ENCODE measurements at places on chromosomes 1 and 21.

GRCh38 chr1:110089561-110090275 is 19.2 kb upstream of the ALX3 start:
- no peak for DNase-seq

- no peak for DNase-seq
These were observed 26.8 kb downstream of the TRPM2 start for GRCh38 chr21:44379991-44380865.

DNA sequence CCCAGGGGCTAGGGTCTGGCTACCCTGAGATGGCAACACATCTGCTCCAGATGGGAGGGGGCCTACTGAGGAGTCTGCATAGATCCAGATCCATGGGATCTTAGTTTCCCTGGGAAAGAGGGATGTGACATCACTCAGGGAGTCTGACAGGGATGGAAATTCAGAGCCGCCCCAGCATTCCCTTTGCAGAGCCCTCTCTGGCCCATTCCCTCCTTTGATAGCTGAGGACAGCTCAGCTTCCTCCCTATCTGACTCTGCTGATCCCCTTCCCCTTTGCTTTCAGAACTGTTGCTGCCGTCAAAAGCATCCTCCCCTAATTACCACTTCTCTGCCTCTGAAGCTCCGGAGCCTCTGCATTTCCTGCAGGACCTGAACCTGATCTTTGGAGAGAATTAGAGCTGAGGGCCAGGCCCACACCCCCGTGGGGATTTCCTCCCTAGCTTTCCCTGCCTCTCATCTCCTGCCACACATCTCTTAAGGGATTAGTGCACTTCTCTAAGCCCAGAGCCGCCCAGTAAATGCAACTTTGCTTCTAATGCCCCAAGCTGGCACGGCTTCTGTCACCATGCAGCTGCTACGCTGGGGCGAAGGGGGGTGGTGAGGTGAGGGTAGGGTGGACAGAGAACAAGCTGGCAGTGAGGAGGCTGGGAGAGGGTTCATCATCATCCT is 9.5 kb upstream of the ASCL5 start:
- DNase-seq = no peak

- DNase-seq = peak; percentile 21
These were observed 872 bp downstream of the GPBP1L1 start for GRCh38 chr1:45685308-45686014.

DNA sequence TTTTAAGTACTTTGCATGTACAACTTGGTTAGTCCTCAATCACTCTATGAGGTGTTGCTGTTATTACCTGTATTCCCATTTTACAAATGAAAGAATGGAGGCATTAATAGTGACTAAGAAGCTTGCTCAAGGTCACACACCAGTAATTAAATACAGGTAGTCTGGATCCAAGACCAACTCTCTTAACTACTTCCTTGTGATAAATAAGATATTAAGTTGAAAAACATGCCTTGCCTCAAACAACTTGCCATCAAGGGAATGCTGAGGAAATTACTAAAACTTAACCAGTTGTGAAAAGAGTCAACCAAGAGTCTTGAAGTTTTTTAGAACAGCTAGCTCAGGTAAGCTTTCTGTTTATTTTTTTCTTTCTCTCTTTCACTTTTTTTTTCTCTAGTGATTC is 21.0 kb upstream of the LAMC1 start:
- DNase-seq = no peak

DNA sequence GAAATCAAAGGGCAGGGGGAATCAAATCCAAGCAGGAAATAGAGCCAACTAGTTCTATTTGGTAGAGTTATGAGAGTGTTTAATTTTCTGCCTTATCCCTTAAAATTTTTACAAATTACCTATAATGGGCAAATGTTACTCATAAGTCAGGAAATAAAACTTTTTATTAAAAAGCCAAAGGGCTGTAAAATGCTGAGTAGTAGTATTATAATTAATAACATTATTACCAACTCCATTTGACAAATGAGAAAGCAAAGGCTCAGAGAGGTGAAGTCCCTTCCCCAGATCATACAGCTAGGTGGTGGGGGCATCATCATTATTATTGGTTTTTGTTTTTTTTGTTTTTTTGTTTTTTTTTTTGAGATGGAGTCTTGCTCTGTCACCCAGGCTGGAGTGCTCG is 3.4 kb downstream of the SELENON start:
- DNase-seq = no peak

DNA sequence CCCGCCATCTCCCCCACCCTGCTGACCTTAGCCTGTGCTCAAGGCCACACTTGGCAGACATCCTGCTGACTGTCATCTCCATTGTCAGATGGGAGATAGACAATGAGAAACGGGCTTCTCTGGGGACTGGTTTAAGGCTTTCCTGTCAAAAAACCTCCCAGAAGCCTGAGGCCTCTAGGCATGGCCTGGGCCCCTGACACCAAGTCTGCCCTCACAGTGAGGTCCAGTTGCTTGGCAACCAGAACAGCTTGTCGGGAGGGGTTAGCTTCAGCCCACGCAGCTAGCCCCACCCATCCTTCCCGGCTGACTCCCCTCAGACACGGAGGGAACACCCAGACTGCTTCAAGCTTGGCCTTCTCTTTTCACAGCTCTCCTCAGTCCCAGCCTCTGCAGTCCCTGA is 11.0 kb downstream of the PLEKHA6 start:
- DNase-seq = peak; percentile 34

GRCh38 chr1:64877151-64877550 is 89.2 kb downstream of the JAK1 start:
- DNase-seq = no peak

DNA sequence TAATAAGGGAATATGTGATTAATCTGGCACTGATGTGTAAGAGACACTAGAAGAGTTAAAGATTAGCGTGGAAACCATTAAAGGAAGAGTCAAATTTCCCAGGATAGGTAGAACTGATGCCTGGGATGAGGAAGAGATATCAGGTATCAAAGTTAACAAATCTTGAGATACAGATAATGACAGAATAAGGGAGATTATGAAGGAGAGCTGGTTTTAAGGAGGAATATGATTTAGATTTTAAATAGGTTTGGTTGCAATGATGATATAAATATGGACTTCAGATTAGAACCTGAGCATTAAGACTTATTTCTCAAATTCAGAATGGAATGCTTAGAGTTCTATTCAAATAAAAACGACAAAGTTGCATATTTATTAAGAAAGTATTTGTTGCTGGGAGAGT is 26.2 kb downstream of the MAGI3 start:
- no peak for DNase-seq

DNA sequence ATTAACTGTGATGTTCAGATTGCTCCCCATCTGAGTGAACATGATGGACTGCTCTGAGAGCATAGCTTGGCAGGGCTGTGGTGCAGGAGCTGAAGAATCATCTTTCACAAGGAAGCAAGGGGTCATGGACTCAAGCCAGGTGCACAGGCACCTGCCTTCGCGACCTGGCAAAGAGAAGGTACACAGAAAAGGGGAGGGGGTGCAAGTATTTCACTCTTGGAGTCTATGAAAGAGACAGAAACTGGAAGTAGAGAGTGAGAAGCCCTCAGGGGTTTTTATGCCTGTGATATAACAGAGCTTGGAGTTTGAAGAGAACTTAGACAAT is 232.6 kb upstream of the PLXNA2 start:
- no peak for DNase-seq

DNA sequence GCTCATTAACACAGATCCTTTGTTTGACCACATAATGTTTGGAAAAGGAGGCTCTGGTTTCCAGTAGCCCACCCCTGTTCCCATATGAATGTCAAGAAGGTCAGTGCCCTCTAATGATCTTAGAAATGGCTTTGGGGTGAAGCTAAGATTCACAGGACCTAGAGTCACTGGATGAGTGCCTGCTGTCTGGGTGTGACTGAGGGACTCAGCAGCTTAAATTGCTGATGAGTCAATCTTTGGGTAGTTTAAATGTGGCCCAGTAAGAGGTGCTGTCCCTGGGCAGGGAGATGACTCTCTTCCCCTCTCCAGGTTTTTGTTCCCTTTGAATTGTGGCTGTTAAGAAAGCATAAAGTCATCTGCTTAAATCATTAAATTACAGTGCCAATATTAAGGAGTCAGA is 50.6 kb downstream of the L1TD1 start:
- no peak for DNase-seq

GRCh38 chr1:228799924-228800323 is 64.6 kb downstream of the RHOU start:
- DNase-seq = no peak

GRCh38 chr1:235025422-235025984 is 103.1 kb downstream of the TOMM20 start:
- no peak for DNase-seq

DNA sequence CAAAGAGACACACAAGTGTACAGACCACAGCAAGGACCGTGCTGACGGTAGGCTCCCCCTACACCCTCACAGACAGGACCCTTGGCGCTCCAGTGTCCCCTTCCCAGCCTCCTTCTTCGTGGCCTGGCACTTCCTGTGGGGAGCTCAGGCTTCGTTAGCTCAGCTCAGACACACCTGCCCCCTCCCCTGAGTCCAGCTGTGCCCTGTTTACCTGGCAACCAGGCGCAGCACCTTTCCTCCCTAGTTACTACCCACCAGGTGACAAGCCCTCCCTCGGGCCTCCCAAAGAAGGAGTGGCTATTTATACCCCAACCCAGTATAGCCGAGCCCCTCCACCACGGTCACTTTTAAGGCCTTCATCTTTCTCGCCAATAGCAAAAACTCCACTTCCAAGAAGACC is 4.7 kb downstream of the CELF3 start:
- DNase-seq = no peak

DNA sequence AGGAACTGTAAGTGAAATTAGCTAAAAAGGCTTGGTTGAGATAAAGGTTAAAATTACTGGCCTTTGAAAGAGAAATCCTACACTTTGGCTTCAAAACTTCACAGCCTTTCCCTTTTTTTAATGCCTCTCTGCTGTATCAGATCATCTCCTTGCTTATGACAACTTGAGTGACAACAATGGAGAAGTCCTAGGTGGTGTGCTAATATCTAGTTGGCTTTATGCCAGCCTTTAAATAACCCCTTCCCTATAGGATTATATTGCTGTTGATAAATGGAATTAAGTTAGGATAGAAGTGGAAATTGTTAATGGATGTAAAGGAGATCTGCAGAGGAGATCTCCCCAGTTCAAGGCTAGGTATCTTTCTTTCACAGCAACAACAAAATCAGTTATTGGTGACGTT is 130.2 kb upstream of the ATP1B1 start:
- DNase-seq = no peak

DNA sequence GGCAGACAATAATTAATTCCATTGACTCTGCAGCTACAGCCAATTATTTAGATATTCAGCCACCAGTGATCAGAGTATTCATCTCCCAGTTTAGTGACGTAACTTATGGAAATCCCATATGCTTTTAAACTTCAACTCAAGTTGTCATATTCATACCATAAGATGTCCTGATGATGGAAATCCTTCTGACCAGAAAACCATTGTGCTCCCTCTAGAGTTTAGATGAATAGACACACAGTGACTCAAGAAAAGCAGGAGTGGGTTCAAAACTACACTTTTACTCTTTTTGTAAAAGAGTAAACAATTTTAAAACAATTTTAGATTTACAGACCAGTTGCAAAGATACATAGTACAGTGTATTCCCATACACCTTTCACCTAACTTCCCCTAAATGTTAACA is 463.7 kb downstream of the KCNT2 start:
- no peak for DNase-seq

DNA sequence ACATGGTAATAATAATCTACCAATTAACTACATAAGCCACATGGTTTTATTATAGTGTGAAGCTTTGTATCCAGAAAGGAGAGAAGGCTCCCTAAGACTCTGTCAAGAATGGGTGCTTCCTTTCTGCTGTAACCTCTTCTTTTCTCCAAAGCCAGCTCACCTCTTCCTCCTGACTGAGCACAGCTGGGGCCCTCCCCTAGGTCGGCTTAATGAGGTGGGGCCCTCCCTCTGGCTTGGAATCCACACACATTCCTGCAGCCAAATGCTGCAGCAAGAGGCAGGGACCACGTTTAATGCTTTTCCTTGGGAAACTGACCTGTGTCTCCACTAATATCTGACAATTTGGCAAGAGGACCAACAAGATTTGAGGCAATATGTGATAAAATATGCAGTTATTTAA is 94.8 kb downstream of the DSCAM start:
- no peak for DNase-seq

DNA sequence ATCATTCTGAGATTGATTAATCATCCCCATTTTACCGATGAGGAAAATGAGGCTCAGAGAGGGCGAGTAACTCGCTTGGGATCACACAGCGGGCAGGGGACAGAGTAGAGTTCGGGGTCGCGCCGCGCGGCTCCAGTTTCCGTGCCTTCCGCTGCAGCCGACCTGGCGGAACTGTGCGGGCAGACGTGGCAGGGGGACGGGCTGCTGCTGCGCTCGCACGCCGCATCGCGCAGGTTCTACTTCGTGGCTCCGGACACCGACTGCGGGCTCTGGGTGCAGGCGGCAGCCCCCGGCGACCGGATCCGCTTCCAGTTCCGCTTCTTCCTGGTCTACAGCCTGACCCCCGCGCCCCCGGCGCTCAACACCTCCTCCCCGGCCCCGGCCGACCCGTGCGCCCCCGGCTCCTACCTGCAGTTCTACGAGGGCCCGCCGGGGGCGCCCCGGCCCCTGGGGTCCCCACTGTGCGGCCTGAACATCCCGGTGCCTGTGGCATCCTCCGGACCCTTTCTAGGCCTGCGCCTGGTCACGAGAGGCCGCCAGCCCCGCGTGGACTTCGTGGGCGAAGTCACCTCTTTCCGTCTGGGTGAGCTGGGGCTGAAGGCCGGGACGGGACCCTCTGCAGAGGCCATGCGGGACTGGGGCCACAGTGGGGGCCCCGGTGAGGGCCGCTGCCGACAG is 2.3 kb downstream of the LDLRAD2 start:
- peak; percentile 73 for DNase-seq

DNA sequence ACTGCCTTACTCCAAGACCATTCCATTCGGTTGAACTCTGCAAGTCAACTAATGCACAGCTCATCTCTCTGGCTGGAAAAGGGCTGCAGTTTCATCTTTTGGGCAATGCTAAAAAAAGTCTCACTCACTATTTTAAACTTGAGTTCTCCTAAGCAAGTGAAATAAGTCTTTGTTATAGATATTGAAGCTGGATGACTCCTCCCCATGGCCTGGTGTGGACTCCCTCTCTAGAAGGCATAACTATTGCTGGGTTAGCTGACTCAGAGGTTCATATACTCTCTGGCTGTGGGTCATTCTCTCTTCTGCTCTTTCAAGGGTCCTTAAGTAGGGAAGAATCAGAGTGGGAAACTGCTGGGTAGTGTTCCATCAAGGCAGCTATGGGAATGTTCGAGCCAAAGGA is 88.0 kb downstream of the XCL2 start:
- no peak for DNase-seq

- no peak for DNase-seq
These were observed 12.0 kb downstream of the VAV3 start for GRCh38 chr1:107952989-107953388.

GRCh38 chr1:69913977-69914376 is 291.4 kb downstream of the LRRC40 start:
- no peak for DNase-seq

DNA sequence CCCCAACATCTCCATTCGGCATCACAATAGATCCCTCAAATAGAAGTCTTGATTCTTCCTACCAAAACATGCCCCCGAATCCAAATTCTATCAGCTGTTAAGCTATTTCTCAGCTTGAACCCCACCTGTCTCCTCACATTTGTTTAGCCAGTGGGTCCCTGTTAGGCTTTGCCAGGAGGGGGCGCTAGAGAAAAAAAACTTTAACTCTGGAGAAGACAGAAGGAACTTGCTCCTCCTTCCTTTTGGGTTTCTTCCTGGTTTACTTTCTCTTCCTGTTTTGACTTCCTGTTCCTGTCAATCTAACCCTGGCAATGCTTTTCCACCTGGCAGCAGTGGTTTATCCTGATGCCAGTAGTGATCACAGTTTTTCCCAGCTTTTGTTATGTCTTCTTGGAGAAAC is 95.6 kb upstream of the KCNK1 start:
- DNase-seq = peak; percentile 11

- no peak for DNase-seq
These were observed 3.9 kb downstream of the RPS6KC1 start for GRCh38 chr1:213054733-213055591.
